ENCODE measurements at places on chromosomes 5 and 9. TPM values are rescaled to one million over a fixed set of nuclear protein-coding genes. Genes with fewer than 3 reads are reported as not detected.

HSPB3 gene
- 1.4 TPM for total RNA-seq

RGMB gene
- 36.9 TPM for total RNA-seq

MYOZ3 gene
- 4.6 TPM for total RNA-seq

KIF4B gene
- 0.20 TPM for total RNA-seq

GRCh38 chr9:108413809-108414208 lies 442.0 kb downstream of the ACTL7B start:
- no peak for DNase-seq

GRCh38 chr5:150649108-150650020 lies 8.9 kb downstream of the SYNPO start:
- DNase-seq: no peak

- no peak for DNase-seq
These were observed 5.9 kb downstream of the ABCA2 start for GRCh38 chr9:137021979-137022661.

GRCh38 chr5:67090593-67090992 lies 106.0 kb downstream of the CD180 start:
- DNase-seq: no peak

Measured in spinal cord (tissue), 10 donors.